ENCODE measurements at places on chromosomes 13 and 19.
A peak's percentile ranks its signal among the peaks of the same experiment; 100 is the strongest.

GRCh38 chr19:18670312-18670711, 13.2 kb upstream of the CRTC1 start:
- DNase-seq, result no peak

GRCh38 chr19:7658219-7658686, 10.6 kb upstream of the RETN start:
- peak; percentile 81 for DNase-seq

DNA sequence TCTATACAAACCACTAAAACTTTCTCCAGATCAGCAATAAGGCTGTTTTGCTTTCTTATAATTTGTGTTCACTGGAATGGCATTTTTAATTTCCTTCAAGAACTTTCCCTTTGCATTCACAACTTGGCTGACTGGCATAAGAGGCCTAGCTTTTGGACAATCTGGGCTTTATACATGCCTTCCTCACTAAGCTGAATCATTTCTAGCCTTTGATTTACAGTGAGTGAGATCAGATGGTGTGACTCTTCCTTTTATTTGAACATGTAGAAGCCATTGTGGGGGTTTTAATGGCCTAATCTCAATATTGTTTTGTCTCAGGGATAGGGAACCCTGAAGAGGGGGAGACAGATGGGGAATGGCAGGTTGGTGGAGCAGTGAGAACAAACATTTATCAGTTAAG, 82.7 kb downstream of the FOXO1 start:
- DNase-seq, result no peak

GRCh38 chr19:2815191-2815614, 4.5 kb upstream of the ZNF554 start:
- no peak for DNase-seq

DNA sequence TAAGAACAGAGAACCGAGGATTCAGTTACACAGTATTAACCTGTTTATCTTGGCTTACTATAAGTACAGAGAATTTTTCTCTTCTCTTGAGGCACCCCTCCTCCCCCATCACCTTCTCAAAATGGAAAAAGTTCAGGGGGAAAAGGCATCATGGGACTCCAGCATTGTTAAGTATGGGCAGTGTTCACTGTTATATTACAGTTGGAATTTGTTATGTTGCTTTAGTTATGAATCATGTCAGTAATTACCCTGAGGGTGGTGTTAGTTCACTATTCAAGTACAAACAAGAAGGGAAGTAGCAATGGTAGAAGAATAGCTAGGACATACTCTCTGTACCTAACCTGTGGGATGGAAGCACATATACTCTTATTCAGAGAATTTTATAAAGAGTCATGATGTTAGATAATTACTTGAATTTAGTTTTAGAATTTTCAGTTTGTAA, 12.0 kb downstream of the LPAR6 start:
- no peak for DNase-seq

GRCh38 chr13:113060557-113061270, 44.9 kb upstream of the F7 start:
- no peak for DNase-seq

GRCh38 chr13:77728265-77729125, 31.0 kb downstream of the SLAIN1 start:
- DNase-seq, result no peak

GRCh38 chr13:52459668-52460067, 4.4 kb downstream of the CKAP2 start:
- no peak for DNase-seq

GRCh38 chr13:109576331-109576813, 210.0 kb downstream of the IRS2 start:
- DNase-seq, result no peak

DNA sequence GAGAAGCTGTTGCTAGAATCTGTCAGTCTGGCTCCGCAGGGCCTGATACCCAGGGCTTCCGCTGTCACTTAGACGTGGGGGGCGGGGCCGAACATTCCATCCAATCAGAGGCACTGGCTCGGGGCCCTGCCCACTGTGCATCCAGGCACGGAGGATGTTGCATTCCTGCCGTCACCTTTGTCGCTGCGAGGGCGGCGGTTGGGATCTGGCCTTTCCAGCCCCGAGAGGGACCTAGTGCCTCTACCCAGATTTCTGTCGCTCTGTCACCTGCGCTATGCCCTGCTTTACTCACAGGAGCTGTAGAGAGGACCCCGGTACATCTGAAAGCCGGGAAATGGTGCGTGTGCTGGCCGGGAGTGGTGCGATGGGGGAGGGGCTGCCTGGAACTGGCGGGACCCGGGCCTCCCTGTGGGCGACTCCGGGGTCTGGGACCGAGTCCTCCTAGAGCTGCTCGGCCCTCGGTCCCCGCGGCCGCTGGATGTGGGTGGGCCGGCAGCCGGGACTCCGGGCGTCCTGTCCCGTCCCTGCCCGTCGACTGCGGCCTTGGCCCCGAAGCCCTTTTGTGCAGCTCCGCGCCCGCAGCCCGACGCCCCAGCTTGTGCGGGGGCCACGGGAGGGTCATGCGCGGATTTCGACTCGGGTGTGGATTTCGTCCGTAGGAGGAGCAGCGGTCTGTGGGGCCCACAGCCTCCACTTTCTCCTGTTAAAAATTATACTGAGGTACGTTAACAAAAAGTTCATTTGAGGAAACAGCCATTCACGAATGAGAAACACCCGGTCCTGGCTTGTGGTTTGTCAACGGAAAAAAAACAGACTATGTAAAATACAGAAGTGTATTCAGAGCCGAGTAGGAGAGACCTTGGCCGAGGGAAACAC, at the start of gene ZNF439:
Gene ZNF439 (plus strand): TSS at position 133 of the 876 bp plus-strand sequence. CDS start 142 bp downstream, at position 275.
- DNase-seq, result peak; percentile 97

- no peak for DNase-seq
These were observed 75.6 kb downstream of the ATP8A2 start for GRCh38 chr13:25447396-25447795.

- DNase-seq, result no peak
These were observed 142.8 kb downstream of the KLF5 start for GRCh38 chr13:73201626-73202025.

GRCh38 chr19:36081385-36081784, 26.7 kb downstream of the WDR62 start:
- no peak for DNase-seq

- DNase-seq, result no peak
These were observed 50.5 kb downstream of the KATNAL1 start for GRCh38 chr13:30256713-30257467.

DNA sequence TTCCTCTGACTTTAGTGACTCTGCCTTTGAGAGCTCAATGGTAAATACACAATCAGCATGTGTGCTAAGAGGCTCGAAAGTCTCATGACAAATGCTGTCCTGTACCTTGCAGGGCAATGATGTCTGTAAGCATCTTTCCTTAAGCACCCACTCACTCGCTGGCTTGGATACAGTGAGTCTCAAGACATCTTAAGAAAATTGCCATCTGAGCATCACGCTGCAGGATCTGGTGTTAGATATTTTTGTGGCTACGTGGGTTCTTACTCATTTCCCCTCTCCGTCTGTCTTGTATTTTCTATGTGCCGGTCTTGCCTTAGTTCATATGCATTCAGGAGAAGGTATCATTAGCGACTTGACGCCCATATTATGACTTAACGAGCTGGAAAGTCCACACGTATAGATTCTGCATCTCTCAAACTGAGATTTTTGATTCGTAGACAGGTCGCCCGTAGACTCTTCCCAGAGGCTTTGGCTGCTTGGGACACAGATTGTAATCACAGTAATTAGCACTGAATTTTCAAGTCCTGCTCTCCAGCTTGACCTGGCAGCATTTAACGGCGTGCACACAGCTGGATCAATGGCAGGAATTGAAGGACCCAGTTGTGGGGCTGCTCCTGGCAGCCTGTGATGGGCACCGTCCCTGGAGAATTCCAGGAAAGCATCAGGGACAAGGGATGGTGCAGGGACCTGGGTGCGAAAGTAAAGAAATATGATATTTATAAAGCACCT, 231.2 kb downstream of the ZIC5 start:
- DNase-seq, result no peak

DNA sequence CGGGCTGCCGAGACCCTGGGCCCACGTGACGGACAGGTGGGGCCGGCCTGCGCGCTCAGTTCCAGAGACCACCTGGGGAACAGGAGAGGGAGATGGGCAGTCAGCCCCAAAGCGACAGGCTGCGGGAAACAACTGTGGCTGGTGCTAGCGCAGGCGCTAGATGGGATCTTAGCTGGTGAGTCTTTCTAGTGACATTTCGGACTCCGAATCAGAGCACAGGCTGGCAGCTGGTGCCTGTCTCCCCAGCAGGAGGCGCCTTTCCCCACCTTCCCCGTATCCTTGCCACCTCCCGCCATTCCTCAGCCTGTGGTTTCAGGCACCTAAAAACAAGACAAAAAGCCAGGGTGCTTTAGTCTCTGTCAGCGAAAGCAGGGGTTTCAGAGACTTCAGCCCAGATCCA, 19.4 kb upstream of the RANBP3 start:
- DNase-seq, result no peak

- no peak for DNase-seq
These were observed 35.2 kb downstream of the SPRY2 start for GRCh38 chr13:80305737-80306136.

GRCh38 chr13:59635589-59635988, 528.1 kb downstream of the DIAPH3 start:
- no peak for DNase-seq

DNA sequence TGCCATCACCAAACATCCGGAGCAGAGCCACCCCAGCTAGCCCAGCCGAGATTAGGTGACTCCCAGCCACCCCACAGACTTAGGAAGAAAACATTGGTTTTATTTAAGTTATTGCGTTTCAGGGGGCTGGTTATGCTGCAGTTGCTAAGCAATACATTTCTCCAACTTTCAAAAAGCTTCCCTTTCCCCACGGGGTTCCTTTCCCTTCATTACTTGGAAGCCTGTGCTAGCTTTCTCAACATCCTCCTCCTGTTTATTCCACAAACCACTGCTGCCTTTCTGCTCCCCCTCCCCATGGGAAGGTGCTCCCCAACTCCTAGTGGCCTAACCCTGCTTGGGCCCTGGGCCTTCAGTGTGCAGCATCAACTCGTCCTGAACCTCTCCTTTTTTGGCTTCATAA, 52.6 kb downstream of the CDADC1 start:
- DNase-seq, result no peak

- DNase-seq, result peak; percentile 81
These were observed 9.8 kb upstream of the USPL1 start for GRCh38 chr13:30607908-30608307.

DNA sequence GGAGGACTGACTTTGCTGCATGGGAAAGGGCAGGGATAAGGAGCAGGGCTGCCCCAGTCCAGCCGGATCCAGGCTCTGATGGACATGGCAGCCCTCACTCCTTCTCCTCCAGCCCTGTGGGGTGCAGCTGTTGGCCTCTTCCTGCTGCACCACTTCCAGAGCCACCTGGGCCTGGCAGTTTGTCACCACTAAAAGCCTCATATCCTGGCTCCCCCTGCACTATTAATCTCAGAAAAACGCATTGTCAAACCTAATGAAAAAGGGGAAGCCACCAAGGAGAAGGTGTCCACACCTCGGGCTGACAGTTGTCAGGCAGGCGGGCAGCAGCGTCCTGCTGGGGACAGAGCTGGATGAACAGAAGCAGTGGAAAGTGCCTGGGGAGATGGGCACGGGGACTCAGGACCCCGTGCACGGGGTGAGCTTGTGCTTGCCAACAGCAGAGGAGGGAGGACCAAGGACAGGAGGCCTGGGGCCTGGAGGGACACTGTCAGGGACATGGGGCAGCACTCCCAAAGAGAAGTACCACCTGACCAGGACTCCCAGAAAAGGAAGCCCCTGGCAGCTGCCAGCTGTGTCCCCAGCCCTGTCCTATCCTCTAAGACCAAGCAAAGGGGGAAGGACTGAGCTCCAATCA, 151.1 kb upstream of the TSHZ3 start:
- DNase-seq, result no peak

DNA sequence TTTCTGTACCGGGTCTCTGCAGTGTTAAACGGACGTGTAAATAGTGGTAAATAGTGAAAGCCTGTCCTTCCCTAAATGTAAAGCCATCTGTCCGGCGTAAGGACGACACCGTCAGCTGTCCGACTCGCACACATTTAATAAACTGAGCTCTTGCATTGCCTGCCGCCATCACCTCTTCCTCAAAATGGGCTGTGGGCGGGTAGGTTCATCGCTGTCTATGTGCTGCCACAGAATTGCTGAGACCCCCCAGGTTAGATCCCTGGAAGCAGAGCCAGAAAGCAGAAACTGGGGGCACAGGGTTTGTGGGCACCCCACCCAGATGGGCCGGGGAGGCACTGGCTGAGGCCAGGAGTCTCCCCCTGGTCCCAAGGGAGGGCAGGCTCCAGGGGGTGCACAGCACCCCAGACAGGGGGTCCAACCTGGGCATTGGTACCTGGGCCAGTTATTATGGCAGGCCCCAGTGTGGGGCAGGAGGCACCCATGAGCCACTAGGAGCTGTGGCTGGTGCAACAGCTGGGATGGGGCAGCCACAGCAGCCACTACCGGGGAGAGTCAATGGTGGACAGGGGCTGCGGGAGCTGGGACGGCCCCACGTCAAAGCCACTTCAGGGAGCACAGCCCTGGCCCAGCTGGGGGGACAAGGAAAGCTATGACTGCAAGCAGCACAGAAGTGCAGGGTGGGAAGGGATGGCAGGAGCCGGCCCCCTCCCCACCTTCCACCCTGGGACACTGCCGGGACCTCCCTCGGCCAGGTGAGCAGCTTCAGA, 5.7 kb downstream of the C19orf25 start:
- no peak for DNase-seq

DNA sequence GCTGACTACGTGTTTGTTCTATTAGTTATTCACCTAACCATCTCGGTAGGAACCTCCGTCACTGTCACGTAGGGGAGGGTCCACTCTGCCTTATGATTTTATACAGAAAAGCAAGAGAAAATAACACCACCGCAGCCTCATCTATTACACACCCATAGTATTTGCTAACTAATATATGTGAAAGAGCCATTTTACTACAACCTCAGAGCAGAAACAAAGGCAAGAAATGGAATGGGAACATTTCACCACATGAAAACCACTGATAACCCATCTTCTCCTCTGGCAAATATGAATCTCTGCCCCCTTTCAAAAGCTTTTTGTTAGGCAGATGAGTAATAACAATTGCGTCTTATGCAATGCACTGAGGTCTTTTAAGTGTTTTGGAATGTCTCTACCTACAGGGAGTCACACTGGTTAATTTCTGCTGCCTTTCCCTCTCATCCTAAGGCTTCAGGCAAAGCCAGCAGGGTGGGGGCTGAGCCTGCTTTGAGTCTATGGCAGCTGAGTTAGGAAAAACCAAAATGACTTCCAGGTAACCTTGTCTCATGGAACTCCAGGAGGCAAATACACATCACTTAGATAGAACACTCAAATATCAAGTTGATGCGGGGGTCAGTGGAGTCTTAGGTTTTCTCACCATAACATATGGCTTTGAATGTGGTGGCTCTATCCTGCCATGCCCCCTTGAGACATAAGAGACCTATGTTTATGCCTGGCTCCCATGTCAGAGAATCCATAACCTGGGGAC, 15.0 kb downstream of the TSHZ3 start:
- DNase-seq, result no peak

- DNase-seq, result no peak
These were observed 164.0 kb upstream of the ZNF507 start for GRCh38 chr19:32181216-32181920.

Data from activated naive CD4-positive, alpha-beta T cell treated with anti-CD3 and anti-CD28 coated beads for 36 hours (primary cell).